ENCODE measurements at places on chromosomes 3 and 15. TPM values are rescaled to one million over a fixed set of nuclear protein-coding genes. Genes with fewer than 3 reads are reported as not detected.

The CYP8B1 gene
- not detected for total RNA-seq

GRCh38 chr3:158722108-158722507 is 10.1 kb downstream of the RARRES1 start:
- no peak for DNase-seq

- DNase-seq = no peak
Measured at GRCh38 chr15:40300367-40300766, 7.4 kb downstream of the PLCB2 start.

The EPHB3 gene
- 13.4 TPM for total RNA-seq

- DNase-seq = no peak
Measured at GRCh38 chr3:24591661-24592555, 97.3 kb upstream of the THRB start.

GRCh38 chr15:99680276-99680675 is 53.0 kb downstream of the LYSMD4 start:
- DNase-seq = no peak
